ENCODE measurements at places on chromosomes 2 and 18.

DNA sequence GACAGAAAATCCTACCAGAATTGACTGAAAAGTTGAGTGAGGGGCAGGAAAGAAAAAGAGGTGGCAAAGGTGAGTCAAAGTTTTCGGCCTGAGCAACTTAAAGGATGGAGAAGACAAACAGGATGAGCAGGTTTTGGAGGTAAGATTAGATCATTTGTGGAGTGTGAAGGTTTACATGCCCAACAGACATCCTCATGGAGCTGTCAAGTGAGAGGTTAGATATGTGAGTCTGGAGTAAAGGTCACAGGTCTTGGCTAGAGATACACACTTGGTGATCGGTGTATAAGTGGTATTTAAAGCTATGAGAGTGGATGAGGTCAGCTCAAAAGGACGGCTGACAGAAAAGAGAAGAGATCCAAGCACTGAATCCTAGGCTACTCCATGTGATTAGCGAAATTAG lies 11.1 kb upstream of the MYL12A start:
- DNase-seq: no peak

- DNase-seq: no peak
Measured at GRCh38 chr2:175879679-175880078, 122.4 kb downstream of the LNPK start.

GRCh38 chr2:53964987-53965687 lies 5.7 kb downstream of the PSME4 start:
- DNase-seq: no peak

- DNase-seq: no peak
Measured at GRCh38 chr2:95306336-95306895, 9.3 kb downstream of the KCNIP3 start.

DNA sequence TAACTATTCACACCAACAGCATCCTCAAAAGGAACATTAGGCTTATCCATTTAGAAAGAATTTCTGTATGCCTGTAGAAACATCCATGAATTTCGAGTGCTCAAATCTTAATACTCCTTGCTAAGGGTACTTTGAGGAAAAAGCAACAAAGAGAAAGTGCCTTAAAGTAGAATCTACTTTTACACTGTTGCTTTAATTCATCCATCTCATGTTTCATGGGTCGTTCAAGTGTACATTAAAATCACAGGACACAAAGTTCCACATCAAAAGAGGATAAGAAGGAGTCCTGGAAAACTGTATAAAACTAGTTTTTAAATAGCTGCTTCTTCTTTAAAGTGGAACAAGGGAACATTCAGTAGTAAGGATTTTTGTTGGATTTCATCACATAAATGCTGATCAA lies 54.5 kb downstream of the LRP1B start:
- no peak for DNase-seq

GRCh38 chr18:65322895-65323294 lies 427.9 kb upstream of the CDH7 start:
- DNase-seq: no peak

DNA sequence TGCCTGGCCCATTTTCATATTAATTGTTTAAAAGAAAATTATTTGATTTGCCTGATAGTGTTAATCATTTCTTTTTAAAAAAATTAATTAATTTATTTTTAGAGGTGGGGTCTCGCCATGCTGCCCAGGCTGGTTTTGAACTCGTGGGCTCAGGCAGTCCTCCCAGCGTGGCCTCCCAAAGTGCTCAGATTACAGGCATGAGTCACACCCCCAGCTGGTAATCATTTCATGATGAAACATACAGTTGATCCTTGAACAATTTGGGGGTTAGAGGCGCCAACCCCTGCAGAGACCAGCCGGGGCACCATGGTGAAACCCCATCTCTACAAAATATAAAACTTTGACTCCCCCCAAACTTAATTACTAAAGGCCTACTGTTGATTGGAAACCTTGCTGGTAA lies 7.9 kb downstream of the GPN1 start:
- DNase-seq: no peak

DNA sequence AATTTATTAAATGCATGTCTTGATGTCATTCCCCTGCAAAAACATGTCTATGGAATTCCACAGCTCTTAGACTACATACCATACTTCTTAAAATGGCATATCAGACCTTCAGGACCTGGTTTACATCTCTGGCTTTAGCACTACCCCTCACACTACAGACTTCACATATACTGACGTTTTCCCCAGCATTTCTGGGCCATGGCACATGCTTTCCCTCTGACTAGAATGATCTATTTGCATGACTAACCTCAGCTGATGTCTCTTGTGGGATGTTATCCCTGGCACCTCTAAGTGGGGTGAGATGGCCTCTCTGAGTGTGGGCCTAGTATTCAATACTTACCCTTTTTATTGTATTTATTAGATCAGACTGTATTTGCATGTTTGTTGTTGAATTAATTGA lies 381.6 kb downstream of the ERBB4 start:
- no peak for DNase-seq

- no peak for DNase-seq
Measured at GRCh38 chr2:156907806-156908205, 349.7 kb upstream of the GALNT5 start.

GRCh38 chr18:71899707-71900472 lies 644.3 kb downstream of the CBLN2 start:
- DNase-seq: no peak

DNA sequence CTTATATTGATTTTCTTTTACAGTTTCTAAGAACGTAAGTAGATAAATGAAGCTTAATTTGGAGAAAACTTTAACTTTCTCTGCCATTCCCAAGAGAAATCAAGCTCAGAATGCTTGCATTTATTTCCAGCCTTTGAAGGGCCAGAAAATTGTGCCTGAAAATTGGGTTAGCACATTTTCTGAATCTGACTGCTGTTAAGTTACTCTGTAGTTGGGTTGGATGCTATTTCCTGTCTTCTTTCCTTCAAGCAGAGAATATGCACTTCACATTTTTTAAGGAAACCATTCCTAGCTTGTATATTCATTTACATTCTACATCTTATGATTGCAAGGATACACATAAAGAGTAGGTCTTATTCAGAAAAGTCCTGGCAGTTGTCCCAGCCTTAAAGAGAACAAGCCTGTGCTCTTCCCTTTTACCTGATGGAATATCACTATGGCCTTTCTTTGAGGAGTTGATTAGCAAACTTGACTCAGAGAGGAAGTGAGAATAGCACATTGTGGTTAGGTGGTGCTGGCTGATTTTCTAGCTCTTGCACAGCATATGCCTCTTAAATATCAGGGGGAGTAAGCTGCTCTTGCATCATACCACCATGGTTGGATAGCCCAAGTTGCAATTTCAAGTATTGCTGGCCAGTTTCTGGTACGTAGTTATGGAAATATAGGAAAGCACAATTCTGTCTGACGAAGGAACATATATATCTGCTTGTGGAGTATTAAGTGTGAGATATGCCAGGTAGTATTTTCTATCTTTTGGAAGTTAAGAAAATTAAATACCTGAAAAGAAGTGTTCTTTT lies 133.7 kb downstream of the COMMD1 start:
- DNase-seq: peak; percentile 1

DNA sequence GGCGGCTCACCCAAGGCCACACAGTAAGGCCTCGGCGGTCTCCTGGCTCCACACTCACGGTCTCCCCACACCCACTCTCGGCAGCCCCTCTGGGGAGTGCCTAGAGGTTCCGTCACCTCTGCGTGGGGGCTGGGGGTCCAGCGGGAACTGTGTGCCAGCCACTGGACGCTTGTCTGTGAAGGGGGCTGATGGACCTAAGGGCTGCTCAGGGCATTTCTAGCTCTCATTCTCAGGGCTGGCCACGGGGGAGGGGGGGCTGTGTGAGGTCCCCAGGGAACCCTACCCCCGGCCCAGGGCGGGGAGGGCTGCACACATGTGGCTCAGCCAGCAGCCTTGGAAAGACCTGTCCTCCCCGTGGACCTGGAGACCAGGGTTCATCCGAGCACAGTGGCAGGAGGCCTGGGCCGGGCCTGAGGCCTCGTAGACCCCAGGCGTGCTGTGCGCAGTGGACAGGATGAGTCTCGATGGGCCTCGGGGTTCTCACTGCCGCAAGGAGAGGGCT lies 27.1 kb upstream of the ODC1 start:
- DNase-seq: no peak

- DNase-seq: no peak
Measured at GRCh38 chr2:197477797-197478196, 21.8 kb downstream of the HSPD1 start.

GRCh38 chr18:13218368-13218991 lies at the start of gene LDLRAD4:
LDLRAD4 (plus strand) TSS chr18:13218760.
- peak; percentile 20 for DNase-seq

- no peak for DNase-seq
Measured at GRCh38 chr2:45138904-45139303, 129.7 kb upstream of the SIX2 start.

DNA sequence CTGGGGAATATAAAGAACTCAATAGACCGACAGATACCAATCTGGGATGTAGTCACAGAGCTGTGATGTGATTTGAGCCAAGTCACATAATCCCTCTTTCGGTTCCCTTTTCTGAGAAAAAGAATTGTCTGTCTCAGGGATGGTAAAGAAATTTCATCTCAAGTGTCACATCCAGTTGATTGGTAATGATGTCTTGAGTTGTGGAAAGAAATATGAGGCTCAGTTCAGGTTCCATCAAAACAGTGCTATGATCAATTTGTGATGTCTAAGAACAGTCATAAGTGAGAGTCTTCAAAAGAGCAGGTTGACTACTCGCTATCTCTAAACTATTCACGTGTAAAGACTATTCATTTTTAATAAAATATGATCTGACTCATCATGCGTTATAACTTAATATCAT lies 223.3 kb downstream of the METTL4 start:
- DNase-seq: no peak

GRCh38 chr2:162177301-162177700 lies 25.3 kb upstream of the GCG start:
- DNase-seq: no peak

- no peak for DNase-seq
Measured at GRCh38 chr2:172179045-172179701, 76.5 kb upstream of the DLX2 start.

- no peak for DNase-seq
Measured at GRCh38 chr2:1856922-1857321, 112.6 kb upstream of the PXDN start.

DNA sequence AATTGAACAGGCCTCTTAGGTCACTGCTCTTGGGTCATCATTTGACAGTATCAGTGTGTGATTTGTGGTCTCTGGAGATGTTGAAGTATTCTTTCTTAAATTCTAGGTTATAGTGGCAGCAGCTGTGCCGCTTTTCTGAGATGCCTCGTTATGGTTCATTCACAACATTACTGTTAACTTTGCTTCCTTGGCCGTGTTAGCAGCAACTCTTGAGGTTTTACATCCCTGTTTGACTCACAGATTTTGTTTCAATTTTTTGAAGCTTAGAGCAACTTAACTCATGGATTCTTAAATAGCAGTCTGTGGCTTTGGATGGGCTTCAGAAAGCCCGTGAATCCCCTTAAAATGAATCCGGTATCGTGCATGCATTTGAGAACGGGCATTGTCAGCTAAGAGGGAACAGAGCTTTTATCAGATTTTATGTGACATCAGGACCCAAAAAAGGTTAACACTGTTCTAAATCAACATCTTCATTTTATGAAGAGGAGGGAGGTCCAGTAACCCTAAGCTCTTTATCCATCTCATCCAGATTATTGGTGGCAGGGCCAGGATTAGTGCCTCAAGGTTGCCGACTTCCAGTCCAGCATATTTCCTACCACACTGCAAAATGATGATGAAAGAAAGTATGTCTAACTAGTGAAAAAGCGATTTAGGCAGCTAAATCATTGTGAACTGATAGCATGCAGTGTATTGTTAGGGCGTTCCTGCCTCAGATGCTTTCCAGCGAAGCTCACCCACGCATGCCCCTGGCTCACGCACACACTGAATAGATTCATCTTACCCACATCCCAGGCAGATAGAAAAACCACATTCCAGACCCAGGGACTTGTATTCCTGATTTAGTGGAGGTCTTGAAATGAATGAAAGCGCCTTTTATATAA lies 5.1 kb downstream of the TRIB2 start:
- no peak for DNase-seq

- DNase-seq: no peak
Measured at GRCh38 chr2:50922506-50922905, 109.4 kb downstream of the NRXN1 start.

- DNase-seq: no peak
Measured at GRCh38 chr18:48165111-48165866, 234.8 kb upstream of the SMAD2 start.

DNA sequence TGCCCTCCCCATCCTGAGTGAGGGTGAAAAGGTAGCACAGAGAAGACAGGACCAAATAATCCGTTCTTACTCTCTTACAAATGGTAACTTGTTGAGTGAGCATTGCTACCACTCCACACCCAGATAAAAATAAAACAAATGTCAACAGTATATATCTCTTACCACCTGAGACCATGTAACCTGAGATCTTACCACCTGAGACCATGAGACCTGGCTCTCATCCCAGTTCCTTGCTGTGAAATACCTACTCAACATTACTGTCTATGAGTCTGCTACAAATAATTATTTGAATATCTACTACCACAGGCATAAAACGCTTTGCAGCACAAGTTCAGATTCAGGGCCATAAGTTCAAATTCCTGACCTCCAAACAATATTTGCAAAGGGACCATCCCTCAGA lies 234.7 kb downstream of the C1D start:
- DNase-seq: no peak

- DNase-seq: no peak
Measured at GRCh38 chr2:43327119-43327518, 100.7 kb upstream of the ZFP36L2 start.

- DNase-seq: no peak
Measured at GRCh38 chr18:43620936-43621335, 343.6 kb upstream of the SYT4 start.

GRCh38 chr18:49030138-49030537 lies 79.4 kb upstream of the SMAD7 start:
- no peak for DNase-seq

GRCh38 chr18:79208906-79209305 lies 139.7 kb downstream of the ATP9B start:
- DNase-seq: no peak

GRCh38 chr2:229901819-229902218 lies 20.0 kb downstream of the TRIP12 start:
- no peak for DNase-seq

Data from substantia nigra (tissue), 51 donors.